DND-41 (cell line): ENCODE measurements at places on chromosomes 1 and 21.

DNA sequence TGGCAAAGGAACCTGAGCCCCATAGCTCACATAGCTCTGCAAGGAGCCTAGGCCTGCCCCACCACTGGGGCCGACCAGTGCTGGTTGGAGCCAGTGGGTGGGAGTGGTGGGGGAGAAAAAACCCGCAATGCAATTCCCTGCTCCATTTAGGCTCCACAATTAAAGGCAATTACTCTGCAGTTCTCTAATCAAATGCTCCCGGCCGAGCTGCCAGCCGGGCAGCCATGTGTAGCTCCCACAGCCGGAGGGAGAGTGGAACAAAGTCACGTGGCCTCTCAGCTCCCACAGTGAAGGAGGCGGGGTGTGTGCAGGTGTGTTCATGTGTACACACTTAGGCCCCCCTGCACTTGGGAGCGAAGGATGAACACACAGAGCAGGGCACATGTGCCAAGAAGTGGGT lies 81.6 kb downstream of the KIRREL1 start:
- H3K27me3 ChIP-seq = no peaks in the 10 kb centered on the region
- no peaks in the 10 kb centered on the region for H3K4me1 ChIP-seq
- no peak for DNase-seq
- 0 out of 2 replicates have a peak, but pooled peaks cover 8% of the 10 kb centered on the region for H3K36me3 ChIP-seq
- H3K27ac ChIP-seq = no peak overlapping the region

GRCh38 chr1:46536527-46536926 lies 14.9 kb downstream of the KNCN start:
- H3K4me3 ChIP-seq = no peak overlapping the region
- no peaks in the 10 kb centered on the region for H3K4me1 ChIP-seq
- no peak for DNase-seq
- H3K27ac ChIP-seq = no peak overlapping the region
- no peaks in the 10 kb centered on the region for H3K36me3 ChIP-seq

DNA sequence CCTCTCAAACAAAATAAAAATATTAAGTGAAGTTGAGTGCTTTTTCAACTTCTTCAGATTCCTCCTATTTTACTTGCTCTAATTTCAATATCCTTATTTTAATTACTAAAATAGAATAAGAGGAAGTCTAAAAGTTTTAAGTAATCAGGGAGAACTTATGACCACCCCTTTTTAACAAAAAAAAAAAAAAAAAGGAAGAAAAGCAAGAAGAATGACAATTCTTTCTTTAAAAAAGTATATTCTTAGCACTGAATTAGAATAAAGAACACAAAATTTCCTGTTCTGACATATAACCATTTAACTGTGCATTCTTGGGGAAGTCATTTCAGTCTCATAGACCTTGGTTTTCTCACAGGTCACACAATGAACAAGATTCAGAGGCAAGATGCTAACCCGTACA lies 46.8 kb downstream of the SAMSN1 start:
- H3K27me3 ChIP-seq = no peaks in the 10 kb centered on the region
- no peak overlapping the region for H3K4me3 ChIP-seq
- no peak for DNase-seq

DNA sequence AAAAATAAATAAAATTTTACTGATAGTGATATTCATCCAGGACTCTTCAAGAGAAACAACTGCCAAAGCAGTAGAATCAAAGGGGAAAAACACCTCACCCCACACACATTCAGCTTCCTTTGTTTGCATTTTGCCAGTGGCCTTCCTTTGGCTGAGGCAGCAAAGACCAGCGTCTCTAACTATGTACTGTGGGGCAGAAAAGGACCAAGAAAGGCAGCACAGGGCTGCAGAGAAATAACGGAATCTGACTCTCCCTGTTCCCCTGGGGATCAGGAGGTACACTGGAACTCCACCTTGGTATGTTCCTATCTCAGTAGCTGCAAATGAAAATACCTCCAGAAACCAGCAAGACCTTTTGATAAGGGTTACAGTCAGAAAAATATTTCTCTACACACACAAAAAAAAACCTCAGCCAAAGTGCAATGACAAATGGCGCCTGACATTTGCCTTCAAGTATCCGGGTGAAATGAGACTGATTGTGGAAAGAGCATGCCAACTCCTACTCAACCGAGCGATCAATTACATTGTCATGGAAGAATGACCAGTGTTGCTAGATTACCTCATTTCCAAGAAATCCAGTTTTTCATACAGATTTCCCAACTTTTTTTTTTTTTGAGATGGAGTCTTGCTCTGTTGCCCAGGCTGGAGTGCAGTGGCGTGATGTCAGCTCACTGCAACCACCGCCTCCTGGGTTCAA lies 50.9 kb downstream of the TARBP1 start:
- no peak overlapping the region for H3K4me3 ChIP-seq
- DNase-seq = no peak

DNA sequence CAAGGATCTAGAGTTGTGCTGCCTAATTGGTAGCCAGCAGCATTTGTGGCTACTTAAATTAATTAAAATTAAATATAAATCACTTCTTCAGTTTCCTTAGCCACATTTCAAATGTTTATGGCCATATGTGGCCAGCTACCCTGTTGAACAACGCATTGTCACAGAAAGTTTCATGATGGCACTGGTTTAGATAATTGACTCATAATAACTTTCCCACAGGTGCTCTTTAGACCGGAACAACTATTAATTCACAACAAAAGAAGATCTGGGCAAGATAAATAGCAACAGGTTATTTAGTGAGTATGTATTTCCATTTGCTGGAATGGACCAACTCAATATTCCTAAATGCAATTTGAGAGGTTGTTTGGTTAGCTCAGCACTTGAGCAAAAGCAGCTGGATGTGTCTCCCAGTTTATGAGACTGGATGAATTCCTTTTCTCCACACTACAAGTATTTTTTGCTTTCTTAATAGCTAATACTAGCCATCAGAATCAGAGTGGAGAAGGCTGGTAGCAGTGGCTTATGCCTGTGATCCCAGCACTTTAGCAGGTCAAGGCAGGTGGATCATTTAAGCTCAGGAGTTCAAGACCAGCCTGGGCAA lies 3.7 kb upstream of the AMIGO1 start:
- peaks cover 12% of the 10 kb centered on the region for H3K27me3 ChIP-seq
- H3K36me3 ChIP-seq = no peaks in the 10 kb centered on the region
- no peak overlapping the region for H3K4me3 ChIP-seq
- no peak for DNase-seq

DNA sequence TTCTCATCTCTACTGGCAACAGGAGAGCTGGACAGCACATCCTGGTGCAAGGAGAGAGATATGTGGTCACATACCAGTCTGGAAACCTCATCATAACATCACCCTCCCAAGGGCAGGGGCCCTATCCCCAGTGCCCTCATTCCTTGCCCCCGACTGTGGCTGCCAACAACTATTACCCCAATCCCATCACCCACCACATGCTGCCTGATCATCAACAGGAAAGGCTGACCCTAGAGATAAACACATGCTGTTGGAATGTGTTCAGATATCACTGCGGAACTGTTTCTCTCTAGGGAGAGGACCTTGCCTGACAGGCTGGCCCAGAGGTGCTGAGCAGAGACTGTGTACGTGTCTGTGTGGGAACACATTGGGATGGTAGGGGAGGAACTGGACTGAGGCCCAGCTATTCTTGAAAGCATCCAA lies 4.5 kb upstream of the INKA2 start:
- DNase-seq = no peak
- no peak overlapping the region for H3K4me3 ChIP-seq
- H3K27ac ChIP-seq = no peak overlapping the region
- H3K4me1 ChIP-seq = peaks cover 15% of the 10 kb centered on the region
- no peaks in the 10 kb centered on the region for H3K36me3 ChIP-seq

DNA sequence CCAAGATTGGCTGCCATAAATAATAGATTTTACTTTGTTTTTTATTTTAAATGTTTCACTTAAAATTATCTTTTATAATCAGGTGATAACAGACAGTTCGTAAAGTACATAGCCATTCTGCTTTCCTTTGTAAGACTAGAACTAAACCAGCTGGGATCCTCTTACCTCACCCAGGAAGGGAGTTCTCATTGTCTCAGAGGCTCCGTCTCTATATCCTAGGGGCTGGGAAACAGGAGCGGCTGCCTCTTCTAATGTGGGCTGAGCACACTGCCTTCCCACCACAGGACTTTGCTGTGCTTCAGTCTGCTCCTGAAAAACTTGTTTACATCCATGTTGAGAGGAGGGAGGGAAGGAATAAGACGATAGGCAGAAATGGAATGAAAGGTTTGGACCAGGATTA lies 45.6 kb upstream of the PGD start:
- H3K4me3 ChIP-seq = no peak overlapping the region
- peaks cover 4% of the 10 kb centered on the region; the same call in 1 of the 2 replicates for H3K36me3 ChIP-seq
- H3K4me1 ChIP-seq = no peaks in the 10 kb centered on the region
- DNase-seq = no peak

- peaks cover 35% of the 10 kb centered on the region for H3K4me1 ChIP-seq
- H3K36me3 ChIP-seq = peaks cover 31% of the 10 kb centered on the region
- H3K27ac ChIP-seq = no peak overlapping the region
- no peak for DNase-seq
Measured at GRCh38 chr1:11802616-11802972, 3.2 kb downstream of the MTHFR start.

DNA sequence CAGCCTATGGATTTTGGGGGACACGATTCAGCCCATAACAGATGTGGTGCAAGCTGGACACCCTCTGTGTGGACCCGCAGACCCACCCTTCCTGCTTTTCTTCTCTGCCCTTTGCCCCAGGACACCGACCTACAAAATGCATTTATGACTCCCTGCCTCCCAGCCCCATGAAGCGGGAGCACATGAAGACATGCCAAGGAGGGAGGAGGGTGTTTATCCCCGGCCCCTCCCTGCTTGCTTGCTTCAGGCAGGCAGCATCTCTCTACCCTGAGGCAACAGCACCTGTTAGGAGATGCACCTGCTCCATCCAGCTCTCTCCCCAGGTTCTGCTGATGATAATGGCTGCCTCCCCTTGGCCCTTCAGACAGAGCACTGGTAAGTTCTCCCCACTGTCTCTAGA lies 187.5 kb downstream of the PSMG1 start:
- H3K4me1 ChIP-seq = peaks cover 49% of the 10 kb centered on the region
- H3K27me3 ChIP-seq = no peaks in the 10 kb centered on the region

DNA sequence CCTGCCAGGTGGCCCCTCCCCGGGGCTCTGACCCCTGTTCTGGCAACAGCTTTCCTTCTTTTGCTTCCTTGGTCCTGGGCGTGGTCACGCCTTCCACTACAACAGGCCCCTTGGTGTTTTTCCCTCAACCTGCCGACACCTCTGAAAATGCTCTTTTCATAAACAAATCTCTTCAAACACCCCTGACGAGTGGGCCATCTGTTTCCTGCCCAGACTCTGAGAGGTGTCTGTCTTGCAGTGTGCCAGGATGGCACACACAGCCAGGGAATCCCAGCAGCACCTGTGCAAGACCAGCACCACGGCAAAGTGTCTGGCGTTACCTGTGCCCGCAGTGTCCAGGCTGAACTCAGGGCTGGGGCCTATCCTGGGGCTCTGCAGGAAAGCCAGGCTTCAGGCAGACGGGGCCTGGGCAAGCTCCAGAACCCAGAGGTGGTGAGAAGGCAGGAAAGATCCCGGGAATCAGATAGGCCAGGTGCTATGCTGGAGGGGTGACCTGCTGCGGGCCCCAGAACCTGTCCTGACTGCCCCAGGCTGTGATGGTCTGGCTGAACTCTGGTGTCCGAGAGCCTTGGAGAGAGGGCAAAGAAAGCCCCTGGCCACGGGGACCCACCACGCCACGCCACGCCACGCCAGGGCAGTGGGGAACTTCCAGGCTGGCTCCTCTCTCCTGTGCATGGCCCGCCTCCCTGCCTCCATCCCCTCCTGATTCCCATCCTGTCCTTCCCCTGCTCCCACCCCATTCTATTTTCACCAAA lies 88.9 kb downstream of the SIK1 start:
- no peak overlapping the region for H3K4me3 ChIP-seq
- H3K27me3 ChIP-seq = no peaks in the 10 kb centered on the region
- no peak overlapping the region for H3K27ac ChIP-seq
- no peak for DNase-seq

DNA sequence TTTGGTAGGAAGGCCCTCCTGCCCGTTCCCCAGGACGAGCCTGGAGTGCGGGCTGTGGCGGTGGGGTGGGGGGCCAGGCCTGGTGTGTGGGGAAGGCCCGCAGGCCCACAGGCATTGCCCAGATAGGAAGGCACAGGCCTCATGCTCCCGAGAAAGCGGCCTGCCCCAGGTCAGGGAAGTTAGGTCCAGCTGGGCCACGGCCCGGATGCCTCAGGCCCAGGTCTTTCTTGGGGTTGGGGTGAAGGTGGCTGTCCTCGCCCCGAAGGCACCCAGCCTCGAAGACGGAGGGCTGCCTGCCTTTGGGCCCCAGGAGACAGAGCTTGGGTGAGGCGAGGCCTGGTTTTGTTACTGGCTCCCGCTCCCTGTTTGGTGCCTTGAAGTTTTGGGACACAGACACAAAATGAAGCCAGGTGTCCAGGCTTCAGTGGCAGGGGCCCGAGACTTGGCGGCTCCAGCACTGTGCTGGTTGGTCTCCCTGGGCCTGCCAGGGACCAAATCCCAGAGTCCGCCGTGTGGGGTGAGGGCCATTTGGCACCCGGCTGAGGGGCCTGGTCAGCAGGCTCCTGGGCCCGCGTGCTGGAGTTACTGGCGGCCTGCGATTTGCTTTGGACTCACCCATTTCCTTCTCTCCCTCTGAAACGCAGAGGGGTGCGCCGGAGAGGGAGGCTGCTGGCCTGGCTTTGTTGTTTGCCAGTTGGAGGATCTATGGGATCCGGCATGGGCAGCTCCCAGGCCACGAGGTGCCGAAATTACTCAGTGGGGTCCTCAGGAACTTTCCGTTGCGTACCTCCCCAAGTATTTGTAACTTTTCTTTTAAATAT lies 2.0 kb downstream of the SKI start:
- no peak overlapping the region; the same call in 1 of the 2 replicates for H3K27ac ChIP-seq
- H3K4me3 ChIP-seq = peak overlapping the region; percentile 91
- DNase-seq = no peak
- H3K27me3 ChIP-seq = peaks cover 7% of the 10 kb centered on the region

GRCh38 chr1:174975764-174976163 lies 24.0 kb upstream of the CACYBP start:
- H3K4me1 ChIP-seq = peaks cover 6% of the 10 kb centered on the region; the same call in 1 of the 2 replicates
- no peaks in the 10 kb centered on the region for H3K27me3 ChIP-seq
- peaks cover 3% of the 10 kb centered on the region for H3K36me3 ChIP-seq
- no peak overlapping the region for H3K27ac ChIP-seq
- no peak overlapping the region for H3K4me3 ChIP-seq

GRCh38 chr1:101240041-101240430 lies 3.2 kb downstream of the S1PR1 start:
- no peak overlapping the region for H3K4me3 ChIP-seq
- H3K36me3 ChIP-seq = peaks cover 5% of the 10 kb centered on the region; the same call in 1 of the 2 replicates
- no peak overlapping the region for H3K27ac ChIP-seq
- DNase-seq = no peak
